CD14-positive monocyte (primary cell): ENCODE measurements at places on chromosomes 13 and 19. TPM values are rescaled to one million over a fixed set of nuclear protein-coding genes. Genes with fewer than 3 reads are reported as not detected.

DNA sequence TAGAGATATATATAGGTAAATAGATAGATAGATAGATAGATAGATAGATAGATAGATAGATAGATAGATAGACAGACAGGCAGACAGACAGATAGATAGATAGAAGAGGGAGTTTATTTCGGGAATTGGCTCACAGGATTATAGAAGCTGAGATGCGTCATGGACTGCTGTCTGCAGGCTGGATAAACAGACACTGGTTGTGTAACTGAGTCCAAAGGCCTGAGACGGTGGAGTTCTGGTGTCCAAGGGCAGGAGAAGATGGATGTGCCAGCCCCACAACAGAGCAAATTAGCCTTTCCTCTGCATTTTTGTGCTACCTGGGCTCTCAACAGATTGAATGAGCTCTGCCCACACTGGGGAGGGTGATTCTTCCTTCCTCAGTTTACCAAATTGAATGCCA is 2.7 kb downstream of the CYP4F3 start:
- no peak for DNase-seq

DNA sequence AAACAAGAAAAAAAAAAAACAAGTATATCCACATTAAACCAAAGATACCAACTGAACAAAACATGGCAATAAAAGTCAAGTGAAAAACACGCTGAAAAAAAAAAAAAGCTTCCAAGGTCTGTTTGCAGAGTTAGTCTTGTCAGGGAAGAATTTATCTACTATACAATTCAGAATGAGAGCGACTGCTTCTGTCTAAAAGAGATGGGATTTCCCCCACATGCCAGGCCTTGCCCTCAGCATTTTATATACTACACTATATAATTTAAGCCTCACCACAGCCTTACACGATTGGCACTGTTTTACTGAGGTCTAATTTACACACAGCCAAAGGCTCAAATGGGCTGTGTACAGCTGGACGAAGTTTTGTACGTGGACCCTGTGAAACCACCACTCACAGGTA is 67.3 kb downstream of the FOXO1 start:
- no peak for DNase-seq

GRCh38 chr13:112931028-112931934 is 37.7 kb upstream of the MCF2L start:
- DNase-seq, result no peak

Gene CYP4F11
- not detected for polyA plus RNA-seq

DNA sequence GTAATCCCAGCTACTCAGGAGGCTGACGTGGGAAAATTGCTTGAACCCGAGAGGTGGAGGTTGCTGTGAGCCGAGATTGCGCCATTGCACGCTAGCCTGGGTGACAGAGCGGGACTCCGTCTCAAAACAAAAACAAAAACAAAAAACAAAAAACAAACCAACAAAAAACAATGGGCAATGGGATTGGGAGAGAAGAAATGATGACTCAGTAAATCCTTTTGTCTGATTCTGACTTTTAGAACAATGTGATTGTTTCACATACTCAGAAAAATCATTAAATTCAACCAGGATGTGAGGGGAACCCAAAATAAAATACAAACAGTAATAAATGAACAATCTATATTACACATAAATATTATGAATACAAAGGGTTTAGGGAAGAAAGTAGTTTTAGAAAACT is 5.1 kb downstream of the ZNF565 start:
- no peak for DNase-seq

GRCh38 chr19:24057144-24057543 is 29.8 kb upstream of the ZNF254 start:
- no peak for DNase-seq

Gene LIG4
- polyA plus RNA-seq, result 1.1 and 3.7 TPM in 2 replicates

Gene DMWD
- polyA plus RNA-seq, result 2.4 TPM

Gene FUT2
- polyA plus RNA-seq, result not detected

Gene NOVA2
- not detected for polyA plus RNA-seq

- no peak for DNase-seq
Measured at GRCh38 chr19:10637894-10638293, 12.5 kb downstream of the SLC44A2 start.

GRCh38 chr13:67120872-67121531 is 109.1 kb downstream of the PCDH9 start:
- no peak for DNase-seq

GRCh38 chr19:38227287-38228004 is 3.4 kb upstream of the DPF1 start:
- DNase-seq, result no peak

Gene ZSCAN4
- not detected in 2 replicates for polyA plus RNA-seq

Gene SLC17A7
- polyA plus RNA-seq, result 0.04 TPM in 1 of 2 replicates, not detected in the other

- DNase-seq, result no peak
Measured at GRCh38 chr19:18605546-18606280, 886 bp downstream of the CRLF1 start.

GRCh38 chr13:29164116-29164515 is 344.0 kb downstream of the MTUS2 start:
- DNase-seq, result no peak

- DNase-seq, result no peak
Measured at GRCh38 chr13:49980266-49980665, 16.6 kb upstream of the TRIM13 start.

Gene DACT3
- polyA plus RNA-seq, result 0.05 TPM

DNA sequence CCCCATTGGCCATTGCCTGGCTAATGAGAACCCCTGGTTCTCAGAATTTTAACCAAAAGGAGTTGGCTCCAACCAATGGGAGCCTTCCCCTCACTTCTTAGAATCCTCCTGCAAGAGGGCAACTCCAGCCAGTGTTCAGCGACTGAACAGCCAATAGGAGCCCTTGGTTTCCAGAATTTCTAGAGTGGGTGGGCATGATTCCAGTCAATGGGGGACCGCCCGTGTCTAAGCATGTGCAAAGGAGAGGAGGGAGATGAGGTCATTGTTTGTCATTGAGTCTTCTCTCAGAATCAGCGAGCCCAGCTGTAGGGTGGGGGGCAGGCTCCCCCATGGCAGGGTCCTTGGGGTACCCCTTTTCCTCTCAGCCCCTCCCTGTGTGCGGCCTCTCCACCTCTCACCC is 9.5 kb upstream of the SWSAP1 start:
- no peak for DNase-seq

Gene TEX26
- not detected for polyA plus RNA-seq

Gene ZNF471
- polyA plus RNA-seq, result 0.04 and 0.16 TPM in 2 replicates

- DNase-seq, result no peak
Measured at GRCh38 chr19:2791440-2791839, 6.1 kb downstream of the THOP1 start.

GRCh38 chr13:114234266-114234644 is 442 bp upstream of the CDC16 start:
- DNase-seq, result no peak

Gene PEAK3
- polyA plus RNA-seq, result 6.3 TPM

DNA sequence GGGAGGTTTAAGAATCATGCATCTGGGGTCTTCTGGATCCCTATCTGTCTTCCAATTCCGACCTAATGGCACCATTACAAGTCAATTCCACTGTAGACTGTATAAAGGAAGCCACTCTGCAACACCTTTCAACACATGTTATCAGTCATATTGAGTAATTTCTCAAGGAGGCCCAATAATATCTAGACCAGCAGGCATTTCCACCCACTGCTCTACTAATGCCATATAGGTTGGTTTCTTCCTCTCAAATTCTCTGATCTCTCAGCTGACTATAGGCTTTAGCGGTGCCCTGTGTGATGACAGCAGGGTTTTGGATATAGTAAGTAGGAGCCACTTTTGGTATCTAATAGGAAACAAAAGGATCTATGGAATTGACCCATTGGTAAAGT is 12.4 kb upstream of the ITM2B start:
- no peak for DNase-seq

Gene UQCRFS1
- 19.3 and 26.2 TPM in 2 replicates for polyA plus RNA-seq
